ENCODE measurements at places on chromosomes 11 and 22.

GRCh38 chr11:130876100-130876499 lies 40.2 kb downstream of the SNX19 start:
- no peak for DNase-seq

- DNase-seq: no peak
Measured at GRCh38 chr22:20324139-20324516, 4.3 kb upstream of the DGCR6L start.

- no peak for DNase-seq
Measured at GRCh38 chr11:94925422-94926270, 47.7 kb downstream of the CWC15 start.

DNA sequence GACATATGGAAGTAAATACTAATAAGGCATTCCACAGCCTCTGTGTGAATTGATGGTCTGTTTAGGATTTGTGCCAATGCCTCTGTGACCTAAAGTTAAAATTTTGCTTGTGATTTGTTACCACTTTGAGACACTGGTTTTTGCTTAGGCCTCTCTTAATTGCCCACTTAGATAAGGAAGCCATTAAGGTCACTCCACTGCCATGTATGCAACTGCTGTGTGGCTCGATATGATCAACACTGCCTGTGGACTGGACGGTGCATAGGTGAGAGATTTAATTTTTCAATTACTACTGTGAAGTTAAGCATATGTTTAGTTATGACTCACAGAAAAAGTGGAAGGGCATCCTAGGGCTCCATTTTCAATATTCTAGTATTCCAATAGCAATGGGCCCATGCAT lies 36.9 kb downstream of the CSRP3 start:
- no peak for DNase-seq

DNA sequence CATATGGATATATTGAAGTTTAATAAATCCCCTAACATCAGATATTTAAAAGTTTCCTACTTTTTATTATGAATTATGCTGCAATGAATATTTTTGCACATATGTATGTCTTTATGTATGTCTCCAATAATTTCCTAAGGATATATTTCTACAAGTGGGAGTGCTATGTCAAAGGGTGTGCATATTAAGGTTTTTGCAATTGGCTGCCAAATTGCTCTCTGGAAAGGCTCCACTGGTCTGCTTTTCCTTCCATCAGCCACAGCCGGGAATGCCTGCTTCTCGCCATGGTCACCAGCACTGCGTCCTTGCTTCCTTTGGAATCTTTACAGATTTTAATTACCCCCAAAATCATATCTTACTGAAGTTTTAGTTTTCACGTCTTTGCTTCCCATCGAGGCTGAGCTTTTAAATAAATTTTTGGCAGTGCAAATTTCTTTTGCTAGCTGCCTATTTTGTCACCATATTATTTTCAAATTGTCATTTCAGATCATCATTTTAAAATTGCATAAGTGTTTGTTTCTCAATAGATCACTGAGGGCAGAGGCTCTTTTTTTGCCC lies 221.7 kb downstream of the SNX19 start:
- no peak for DNase-seq

GRCh38 chr11:103845331-103845730 lies 191.1 kb upstream of the DDI1 start:
- no peak for DNase-seq

GRCh38 chr22:17563936-17564391 lies 666 bp downstream of the SLC25A18 start:
- no peak for DNase-seq

GRCh38 chr22:37626144-37626543 lies 13.3 kb upstream of the SH3BP1 start:
- no peak for DNase-seq

- DNase-seq: no peak
Measured at GRCh38 chr11:61791737-61792309, 576 bp downstream of the TMEM258 start.

GRCh38 chr11:118524356-118524755 lies 2.9 kb upstream of the TTC36 start:
- no peak for DNase-seq

GRCh38 chr11:118930094-118930712 lies 4.5 kb upstream of the BCL9L start:
- DNase-seq: peak; percentile 85

DNA sequence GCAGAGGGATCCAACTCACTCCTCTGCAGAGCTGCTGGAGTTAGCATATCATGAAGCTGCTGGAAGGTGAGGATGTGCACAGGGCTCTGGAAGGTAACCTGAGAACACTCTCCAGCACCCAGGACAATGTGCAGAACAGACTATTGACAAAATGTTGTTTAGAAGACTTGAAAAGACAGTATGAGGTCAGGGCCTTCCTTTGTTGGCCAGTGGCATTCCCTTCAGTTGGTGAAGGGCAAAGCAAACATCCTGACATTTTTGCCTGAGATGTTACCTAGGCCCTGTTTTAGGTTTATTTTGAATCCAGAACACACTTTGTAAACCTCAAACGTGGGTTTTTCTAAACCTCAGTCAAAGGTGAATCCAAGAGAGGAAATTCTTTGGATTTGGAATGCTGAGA lies 67.8 kb downstream of the DEPDC5 start:
- DNase-seq: no peak

DNA sequence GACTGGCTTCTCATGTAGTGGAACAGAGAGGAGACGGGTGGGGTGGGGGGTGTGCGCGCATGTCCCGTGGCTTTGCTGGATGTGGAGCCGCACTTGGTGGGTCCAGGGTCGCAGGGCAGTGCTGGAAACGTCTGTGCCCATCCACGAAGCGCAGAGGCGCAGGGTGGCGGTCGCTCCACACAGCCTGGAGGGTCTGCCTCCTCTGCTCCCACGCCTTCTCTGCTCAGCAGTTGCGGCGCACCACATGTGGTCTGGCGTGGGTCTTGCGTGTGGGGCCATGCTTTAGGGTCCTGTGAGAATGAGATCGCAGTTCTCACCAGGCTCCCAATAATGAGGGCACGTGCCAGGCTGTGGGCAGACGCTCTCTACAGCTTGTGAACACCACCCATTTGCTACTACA lies 50.7 kb downstream of the MUC6 start:
- DNase-seq: no peak
